ENCODE measurements at places on chromosomes 7 and 10.

- no peak for DNase-seq
These were observed 91.1 kb upstream of the PRSS58 start for GRCh38 chr7:142348921-142349405.

- no peak for DNase-seq
These were observed 712.9 kb downstream of the SORCS3 start for GRCh38 chr10:105354010-105354409.

GRCh38 chr10:77374189-77374656, 263.4 kb downstream of the KCNMA1 start:
- no peak for DNase-seq

GRCh38 chr10:130233035-130233360, 96.8 kb downstream of the GLRX3 start:
- DNase-seq = no peak
